Renal cortex interstitium (tissue), 15 donors: ENCODE measurements at places on chromosomes 5 and 9. TPM values are rescaled to one million over a fixed set of nuclear protein-coding genes. Genes with fewer than 3 reads are reported as not detected.

GRCh38 chr5:97044052-97044451 is 98.4 kb downstream of the LIX1 start:
- DNase-seq: no peak

GRCh38 chr5:175658299-175659145 is 651 bp downstream of the HRH2 start:
- DNase-seq: no peak

- no peak for DNase-seq
Measured at GRCh38 chr5:104199771-104200170, 637.2 kb upstream of the NUDT12 start.

GRCh38 chr9:137178201-137178938 is 6.5 kb upstream of the TMEM210 start:
- no peak for DNase-seq

- DNase-seq: no peak
Measured at GRCh38 chr9:5553211-5553610, 42.9 kb downstream of the PDCD1LG2 start.

DNA sequence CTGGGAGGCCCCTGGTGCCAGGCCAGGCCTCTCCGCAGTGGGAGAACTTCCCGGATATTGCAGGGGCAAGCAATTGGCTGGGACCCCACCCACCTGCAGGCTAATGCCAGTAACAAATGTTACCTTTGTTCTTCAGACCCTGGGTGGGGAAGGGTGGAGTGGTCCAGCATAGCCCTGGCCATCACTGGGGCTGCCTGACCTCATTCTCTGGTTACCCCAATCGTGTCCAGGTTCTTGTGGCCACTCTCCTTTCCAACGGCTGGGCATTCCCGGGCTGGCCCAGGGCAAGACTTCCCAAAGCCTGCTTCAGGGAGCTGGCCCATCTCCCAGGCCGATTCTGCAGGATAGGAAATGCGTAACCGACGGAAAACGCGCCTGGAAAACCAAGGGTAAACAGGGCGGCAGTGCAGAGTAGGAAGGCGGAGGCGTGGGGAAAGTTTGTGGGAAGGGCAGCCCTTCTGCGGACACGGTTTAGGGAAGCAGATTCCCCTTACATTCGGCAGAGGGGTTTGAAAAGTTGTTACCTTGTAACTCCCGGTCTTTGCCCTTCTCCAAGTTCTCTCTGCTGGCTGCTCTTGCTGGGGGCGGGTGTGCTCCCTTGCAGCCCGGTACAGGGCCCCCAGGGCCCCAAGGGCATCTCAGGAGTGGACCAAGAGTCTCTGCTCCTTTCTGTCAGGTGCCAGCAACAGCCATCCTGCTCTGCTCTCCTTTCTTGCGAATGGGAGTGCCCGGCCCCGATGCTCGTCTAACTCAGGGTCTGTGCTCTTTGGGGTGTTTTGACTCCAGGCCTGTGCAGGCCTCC is 3.5 kb downstream of the NRARP start:
- DNase-seq: no peak

The RMI1 gene
- 24.7 TPM for polyA plus RNA-seq

The MORN5 gene
- 2.7 TPM for polyA plus RNA-seq
